AG04449 (cell line): ENCODE measurements at places on chromosomes 3 and 15.
A peak's percentile ranks its signal among the peaks of the same experiment; 100 is the strongest.

- DNase-seq = no peak
Observed at GRCh38 chr3:374459-374858, 177.9 kb downstream of the CHL1 start.

DNA sequence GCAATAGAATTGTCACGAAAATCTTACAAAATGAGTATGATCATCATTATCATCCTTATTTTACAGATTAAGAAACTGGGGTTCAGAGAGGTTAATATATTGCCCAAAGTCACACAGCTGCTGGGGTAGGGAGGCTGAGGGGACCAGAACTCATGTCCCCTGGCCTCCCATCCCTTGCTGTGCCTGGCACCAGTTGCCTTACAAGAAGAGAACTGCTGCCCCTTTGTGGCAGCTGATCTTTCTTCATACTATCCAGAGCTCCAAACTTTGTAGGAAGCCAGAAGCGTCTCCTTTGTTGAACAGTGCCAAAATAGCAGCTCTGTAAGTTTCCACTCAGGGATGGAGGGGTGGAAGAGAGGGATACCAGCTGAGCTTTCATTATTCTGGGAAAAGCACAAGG is 236.8 kb upstream of the TBC1D5 start:
- DNase-seq = no peak

GRCh38 chr3:55859305-55859704 is 372.2 kb upstream of the WNT5A start:
- no peak for DNase-seq

DNA sequence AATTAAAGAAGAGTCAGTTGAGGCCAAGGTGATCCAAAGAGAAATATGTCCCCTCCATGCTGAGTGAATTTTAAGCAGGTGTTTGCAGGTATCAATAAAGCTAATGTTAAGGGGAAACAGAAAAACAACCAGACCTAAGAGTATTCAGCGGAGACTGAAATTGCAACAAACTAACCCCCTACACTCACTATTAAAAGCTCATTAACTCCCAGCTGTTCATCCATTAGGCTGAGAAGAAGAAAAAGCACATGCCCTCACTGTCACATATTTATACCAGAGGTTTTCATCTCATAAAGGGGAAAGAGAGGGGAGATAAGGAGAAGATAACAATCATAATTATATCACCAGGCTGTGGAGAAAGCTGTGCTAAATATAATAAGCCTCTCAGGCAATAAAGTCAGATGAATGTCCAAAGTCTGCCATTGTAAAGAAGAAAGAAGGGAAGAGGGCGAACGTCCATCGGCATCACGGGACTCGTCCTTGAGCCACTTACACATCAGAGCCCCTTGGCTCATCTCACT is 145.2 kb downstream of the TAFA4 start:
- no peak for DNase-seq

GRCh38 chr3:186281176-186281575 is 80.9 kb downstream of the DGKG start:
- peak; percentile 58 for DNase-seq

GRCh38 chr3:175007306-175007705 is 148.2 kb downstream of the NAALADL2 start:
- DNase-seq = no peak

- no peak for DNase-seq
Observed at GRCh38 chr3:121698476-121698875, 37.8 kb upstream of the HCLS1 start.

DNA sequence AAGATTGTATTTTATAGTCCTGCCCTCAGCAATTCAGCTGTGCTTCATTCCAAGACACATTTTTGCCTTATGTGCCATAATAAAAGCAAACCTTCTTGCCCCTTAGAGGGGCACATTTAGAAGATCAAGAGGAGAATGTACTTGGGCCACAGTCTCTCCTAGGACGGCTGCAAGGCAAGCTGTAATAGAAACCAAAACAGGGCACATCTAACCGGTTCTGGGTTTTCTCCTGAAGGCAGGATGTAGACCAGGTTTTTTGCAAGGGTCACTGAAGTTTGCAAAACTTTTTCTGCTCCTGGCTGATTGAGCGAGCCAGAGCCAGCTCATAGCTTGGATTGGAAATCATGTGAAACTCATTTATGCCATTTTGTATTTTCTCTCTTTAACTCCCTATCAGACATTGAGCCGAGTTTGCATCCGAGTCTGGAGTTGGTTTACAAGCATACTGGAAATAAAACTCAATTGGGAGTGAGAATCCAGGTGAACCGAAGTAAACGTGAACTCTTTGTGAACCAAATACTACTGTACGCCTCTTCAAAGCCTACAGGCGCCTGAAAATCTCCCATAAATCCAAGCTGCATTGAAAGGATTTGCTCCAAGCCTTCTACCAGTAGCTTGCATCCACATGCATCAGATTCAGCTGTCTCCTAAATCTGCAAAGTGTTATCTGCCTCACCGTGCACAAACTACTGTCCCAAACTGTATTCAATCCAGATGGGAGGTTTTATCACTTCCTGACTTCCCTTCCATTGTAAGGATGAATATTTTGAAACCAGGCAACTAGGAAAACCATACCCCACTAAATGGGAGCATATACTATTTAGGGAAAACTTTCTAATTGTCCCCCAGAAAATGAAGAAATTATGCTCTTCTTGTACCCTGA is 60.9 kb upstream of the TSC22D2 start:
- no peak for DNase-seq

GRCh38 chr3:175326041-175326440 is 466.9 kb downstream of the NAALADL2 start:
- DNase-seq = no peak

GRCh38 chr3:50168388-50168787 is 13.3 kb downstream of the SEMA3F start:
- no peak for DNase-seq

DNA sequence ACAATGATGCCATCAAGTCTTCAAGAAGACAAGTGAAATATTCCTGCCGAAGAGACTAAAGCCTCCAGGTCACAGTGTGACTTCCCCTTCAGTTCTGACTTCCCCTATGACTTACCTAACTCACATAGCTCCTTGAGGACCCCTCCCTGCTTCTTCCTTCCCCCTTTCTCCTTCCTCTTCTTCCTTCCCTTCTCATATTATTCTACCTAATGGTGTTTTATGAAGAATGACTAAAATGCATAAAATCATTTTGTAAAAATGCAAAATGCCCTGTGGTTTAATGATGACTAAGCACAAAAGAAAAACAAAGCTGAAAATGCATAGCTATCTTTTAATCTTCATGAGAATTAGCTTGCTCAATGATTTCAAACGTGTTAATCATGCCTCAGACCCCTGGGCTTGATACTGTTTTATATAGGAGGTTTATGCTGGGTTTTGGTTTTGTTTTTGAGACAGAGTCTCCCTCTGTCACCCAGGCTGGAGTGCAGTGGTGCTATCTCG is 26.1 kb upstream of the TM4SF4 start:
- DNase-seq = peak; percentile 66

GRCh38 chr3:119301662-119302061 is 7.5 kb downstream of the ARHGAP31 start:
- DNase-seq = no peak

GRCh38 chr15:70806992-70807712 is 43.8 kb upstream of the UACA start:
- no peak for DNase-seq

- DNase-seq = no peak
Observed at GRCh38 chr3:132880986-132881385, 157.2 kb upstream of the TMEM108 start.

DNA sequence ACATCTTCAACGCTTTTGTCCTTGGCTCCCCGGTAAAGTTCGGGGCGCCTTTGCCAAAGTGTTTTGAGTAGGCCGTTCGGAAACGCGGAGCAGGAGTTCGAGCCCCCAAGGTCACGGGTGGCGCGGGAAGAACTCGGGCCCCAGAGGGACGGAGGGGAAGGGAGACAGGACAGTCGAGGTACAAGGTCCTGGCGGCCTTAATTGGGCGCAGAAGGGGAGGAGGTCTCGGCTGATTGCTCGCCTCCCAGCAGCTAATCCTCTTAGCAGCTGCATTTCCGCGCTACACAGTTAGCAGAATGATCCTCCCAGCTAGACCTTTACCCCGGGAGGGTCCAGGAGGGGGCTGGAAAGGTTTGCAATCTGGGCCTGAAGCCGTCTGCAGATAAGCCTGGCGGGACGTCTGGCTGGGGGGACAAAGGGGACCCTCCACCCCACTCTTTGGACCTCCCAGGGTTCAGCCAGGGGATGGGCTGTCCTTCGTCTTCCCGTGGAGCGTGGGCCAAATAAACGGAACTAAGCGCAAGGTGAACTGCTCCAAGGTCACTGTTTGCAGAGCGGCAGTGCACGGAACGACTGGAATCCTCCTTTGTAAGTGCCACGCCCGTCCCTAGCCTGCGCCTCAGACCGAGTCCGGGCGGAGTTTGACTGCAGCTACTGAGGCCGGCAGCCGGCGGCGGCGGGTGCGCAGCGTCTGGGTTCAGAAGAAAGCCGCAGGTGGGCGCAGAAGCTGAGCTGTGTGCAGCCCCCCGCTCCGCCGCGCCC is 7.2 kb downstream of the EOMES start:
- DNase-seq = no peak

- peak; percentile 100 for DNase-seq
Observed at GRCh38 chr3:11136830-11137626, 17.3 kb upstream of the HRH1 start.

DNA sequence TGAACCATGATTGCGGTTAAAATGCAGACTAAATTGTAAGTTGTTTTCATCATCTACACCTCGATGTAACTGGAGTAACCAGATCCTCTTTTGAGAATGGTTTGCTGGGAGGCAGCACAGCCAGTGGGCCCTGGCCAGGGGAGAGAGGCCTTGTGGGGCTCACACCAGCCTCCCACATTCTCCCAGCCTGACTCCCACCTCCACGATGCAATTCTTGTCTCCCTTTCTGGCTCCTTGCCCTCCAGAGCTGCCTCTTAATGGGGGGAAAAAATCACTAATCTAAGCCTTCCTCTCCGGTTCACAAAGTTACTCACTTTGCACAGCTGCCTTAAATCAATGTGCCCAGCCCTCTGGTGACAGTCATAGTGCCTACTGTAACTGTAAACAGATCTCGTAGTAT is 17.9 kb upstream of the PAQR5 start:
- no peak for DNase-seq

DNA sequence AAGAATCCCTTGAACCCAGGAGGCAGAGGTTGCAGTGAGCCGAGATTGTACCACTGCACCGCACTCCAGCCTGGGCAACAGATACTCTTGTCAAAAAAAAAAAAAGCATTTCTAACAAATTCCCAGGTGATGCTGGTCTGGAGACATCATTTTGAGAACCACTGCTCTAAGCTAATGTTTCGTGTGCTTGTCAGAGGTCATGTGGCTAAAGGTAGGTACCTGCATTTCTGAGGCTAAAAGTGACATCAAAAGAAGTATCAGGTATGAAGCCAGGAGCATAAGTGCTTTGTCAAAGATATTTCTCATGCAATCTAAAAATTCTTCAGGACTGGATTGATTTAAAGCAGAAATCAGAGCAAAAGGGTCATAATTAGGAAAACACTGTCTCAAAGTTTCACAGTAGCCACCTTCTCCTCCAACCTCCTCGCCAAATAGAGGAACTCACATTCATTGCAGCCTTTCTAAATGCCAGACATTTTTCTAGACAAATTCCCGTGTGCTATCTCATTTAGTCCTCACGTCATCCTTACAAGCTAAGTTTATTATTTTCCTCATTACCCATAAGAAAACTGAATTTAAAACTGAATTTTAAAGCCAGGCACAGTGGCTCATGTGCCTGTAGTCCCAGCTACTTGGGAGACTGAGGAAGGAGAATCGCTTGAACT is 25.7 kb upstream of the GSK3B start:
- no peak for DNase-seq

GRCh38 chr3:8891303-8891702 is 72.0 kb downstream of the RAD18 start:
- no peak for DNase-seq

- DNase-seq = no peak
Observed at GRCh38 chr15:68537097-68537496, 41.7 kb upstream of the CORO2B start.

DNA sequence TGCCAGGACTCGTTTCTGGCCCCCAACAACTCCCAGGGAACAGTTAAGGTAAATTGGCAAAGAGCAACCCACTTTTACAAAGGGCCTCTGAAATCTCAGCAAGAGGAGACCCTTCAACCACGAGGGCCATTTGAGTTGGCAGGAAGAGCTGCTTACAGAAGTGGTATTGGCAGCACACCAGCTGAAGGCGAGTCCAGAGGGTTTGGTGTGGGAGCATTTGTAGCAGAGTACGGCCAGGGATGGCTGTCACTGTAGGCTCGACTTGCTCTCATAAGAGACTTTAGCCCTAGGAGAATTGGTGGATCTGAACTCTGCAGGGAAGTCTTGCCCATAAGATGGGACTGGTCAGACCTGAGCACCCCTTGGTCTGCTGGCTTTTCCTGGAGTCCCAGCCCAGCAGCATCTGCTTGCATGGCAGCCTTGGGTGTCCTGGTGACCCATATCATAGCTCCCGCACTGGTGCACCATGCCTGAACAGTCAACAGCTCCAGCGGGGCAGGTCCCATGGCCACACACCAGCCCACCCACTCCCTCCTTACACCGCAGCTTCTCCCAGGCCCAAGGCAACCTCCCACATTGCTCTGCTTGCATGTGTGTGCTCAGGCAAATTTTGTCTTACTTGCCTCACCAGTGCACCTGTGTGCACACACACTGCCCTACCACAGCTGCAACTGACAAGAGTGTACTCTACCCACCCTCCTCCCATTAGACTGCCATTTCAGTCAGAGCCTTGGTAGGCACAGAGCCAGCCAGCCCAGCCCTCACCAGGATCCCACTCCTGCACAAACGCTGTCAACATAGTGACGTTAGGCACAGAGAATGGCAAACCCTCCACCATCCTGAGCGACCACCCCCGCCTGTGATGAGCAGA is 861.6 kb upstream of the DPPA4 start:
- DNase-seq = no peak

DNA sequence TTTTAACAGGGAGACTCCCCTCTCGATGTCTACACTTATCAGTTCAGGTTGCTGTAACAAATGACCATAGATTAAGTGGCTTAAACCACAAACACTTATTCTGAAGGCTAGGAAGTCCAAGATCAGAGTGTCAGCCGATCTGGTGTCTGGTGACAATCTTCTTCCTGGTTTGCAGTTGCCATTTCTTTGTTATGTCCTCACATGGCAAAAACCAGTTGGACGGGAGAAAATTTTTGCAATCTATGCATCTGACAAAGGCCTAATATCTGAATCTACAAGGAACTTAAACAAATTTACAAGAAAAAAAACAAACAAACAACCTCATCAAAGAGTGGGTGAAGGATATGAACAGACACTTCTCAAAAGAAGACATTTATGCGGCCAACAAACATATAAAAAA is 116.9 kb upstream of the FOXB1 start:
- no peak for DNase-seq

GRCh38 chr15:99502182-99502581 is 63.6 kb upstream of the MEF2A start:
- DNase-seq = no peak

- no peak for DNase-seq
Observed at GRCh38 chr3:64600246-64600950, 87.4 kb downstream of the ADAMTS9 start.

GRCh38 chr15:26294059-26294689 is 431.0 kb upstream of the ATP10A start:
- no peak for DNase-seq

DNA sequence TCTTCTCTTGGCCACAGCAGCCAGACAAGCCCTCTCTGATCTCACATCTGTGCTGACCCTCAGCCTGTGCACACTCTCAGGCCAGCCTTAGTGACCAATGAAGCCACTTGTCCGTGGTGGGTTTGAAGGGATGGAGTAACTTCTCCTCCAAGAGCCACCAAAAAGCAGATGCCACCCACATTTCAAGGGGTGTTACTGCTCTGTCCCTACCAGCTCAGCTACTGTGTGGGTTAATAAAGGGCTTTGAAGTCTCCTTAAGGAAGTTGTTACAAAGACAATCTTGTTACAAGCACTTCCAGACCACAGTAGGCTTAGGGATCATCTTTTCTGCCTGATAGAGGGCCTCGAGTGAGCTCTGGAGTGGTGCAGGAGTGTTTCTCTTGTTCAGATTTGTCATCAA is 3.3 kb upstream of the CA12 start:
- no peak for DNase-seq
